ENCODE measurements at places on chromosomes 2 and 18.
A peak's percentile ranks its signal among the peaks of the same experiment; 100 is the strongest.

GRCh38 chr2:143529118-143529720 is 400.0 kb downstream of the ARHGAP15 start:
- DNase-seq: no peak

DNA sequence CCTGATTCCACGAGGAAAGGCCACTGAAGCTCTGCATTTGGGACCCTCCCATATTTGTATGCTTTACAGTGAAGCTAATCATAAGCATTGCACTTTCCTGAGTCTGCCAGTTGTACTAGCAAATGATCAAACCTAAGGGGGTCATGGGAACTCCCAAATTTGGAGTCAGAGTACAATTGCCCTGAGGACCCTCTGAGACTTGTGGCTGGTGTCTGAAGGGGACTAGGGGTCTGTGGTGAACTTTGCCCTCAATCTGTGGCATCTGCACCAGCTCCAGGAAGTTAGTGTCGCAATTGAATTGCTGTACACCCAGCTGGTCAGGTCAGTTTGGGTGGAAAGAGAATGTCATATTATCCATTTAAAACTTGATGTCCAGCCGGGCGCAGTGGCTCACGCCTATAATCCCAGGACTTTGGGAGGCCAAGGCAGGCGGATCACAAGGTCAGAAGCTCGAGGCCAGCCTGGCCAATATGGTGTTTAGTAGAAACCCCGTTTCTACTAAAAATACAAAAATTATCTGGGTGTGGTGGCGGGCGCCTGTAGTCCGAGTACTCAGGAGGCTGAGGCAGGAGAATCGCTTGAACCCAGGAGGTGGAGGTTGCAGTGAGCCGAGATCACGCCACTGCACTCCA is 18.1 kb downstream of the SOWAHC start:
- DNase-seq: no peak

DNA sequence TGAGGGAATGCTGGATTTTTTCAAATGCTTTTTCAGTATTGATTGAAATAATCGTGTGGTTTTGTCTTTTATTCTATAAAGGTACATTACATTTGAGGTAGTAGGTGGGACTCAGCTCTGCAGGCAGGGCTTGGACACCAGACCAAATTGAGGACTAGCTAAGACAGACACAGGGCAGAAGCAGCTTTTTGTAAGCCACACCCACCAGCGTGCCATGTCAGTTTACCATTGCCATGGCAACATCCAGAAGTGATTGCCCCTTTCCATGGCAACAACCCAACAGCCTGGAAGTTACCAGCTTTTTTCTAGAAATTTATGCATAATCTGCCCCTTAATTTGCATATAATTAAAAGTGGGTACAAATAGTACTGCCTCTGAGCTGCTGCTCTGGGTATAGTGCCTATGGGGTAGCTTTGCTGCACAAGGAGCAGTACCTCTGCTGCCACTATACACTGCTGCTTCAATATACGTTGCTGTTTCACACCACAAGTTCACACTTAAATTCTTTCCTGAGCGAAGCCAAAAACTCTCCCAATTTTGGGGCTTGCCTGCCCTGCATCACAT is 23.6 kb upstream of the VWA3B start:
- no peak for DNase-seq

GRCh38 chr2:16058256-16058655 is 117.9 kb downstream of the MYCN start:
- DNase-seq: no peak

GRCh38 chr2:220212296-220213080 is 585.1 kb downstream of the SLC4A3 start:
- no peak for DNase-seq

- DNase-seq: no peak
These were observed 140.7 kb downstream of the ESCO1 start for GRCh38 chr18:21459706-21460286.

DNA sequence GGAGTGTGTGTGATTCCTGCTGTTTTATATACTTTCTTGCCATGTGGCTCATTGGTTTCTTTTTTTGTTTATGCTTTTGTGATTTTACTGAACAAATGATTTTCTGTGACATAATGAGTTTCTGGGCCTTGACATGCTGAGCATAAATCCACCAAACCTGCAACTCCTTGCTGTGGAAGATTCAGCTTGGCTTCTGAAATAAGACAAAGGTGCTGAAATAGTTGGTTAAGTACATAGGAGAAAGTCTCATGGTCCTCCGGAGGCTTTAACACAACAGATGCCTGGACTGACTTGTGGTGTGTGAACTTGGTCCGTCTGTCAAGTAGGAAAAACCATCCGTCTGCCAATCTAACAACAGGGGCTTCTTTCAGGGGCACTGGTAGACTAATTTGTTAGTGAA is 315.3 kb upstream of the CXCR4 start:
- no peak for DNase-seq

DNA sequence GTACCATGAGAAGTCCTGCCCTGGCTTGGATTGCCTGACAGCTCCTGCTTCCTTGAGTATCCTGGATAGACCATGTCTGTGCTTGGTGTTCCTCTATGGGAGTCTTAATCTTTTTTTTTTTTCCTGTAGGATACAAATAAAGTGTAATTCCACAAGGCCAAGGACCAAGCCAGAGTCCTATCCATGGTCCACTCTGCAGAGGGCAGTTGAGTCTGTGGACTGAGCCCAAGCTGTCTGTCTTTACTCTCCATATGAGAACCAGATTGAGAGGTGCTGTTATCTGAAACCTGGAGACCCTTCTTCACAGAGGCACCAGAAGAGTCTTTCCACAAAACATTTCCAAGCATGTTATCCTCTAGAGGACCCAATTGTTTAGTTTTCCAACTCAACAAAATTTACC is 1.4 kb upstream of the KIF3C start:
- no peak for DNase-seq

GRCh38 chr18:3624935-3625741 is 175.2 kb downstream of the TGIF1 start:
- peak; percentile 72 for DNase-seq

DNA sequence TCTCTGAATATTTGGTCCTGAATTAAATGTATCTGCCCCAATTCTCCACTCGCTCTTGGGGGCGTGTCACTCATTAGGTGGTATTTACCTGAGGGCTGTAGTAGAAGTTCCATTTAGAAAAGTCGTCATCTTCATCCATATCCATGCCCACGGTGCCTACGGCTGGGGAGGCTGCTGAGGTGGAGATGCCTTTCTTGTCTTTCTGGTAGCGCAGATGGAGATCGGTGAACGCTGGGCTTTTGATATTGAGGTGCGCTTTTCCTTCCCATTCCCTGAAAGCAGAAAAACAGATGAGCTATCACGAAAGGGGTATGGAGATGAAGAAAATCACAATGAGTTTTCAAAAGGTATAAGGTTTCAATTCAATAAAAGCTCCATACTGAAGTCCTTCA is 39.7 kb downstream of the APOB start:
- DNase-seq: no peak

DNA sequence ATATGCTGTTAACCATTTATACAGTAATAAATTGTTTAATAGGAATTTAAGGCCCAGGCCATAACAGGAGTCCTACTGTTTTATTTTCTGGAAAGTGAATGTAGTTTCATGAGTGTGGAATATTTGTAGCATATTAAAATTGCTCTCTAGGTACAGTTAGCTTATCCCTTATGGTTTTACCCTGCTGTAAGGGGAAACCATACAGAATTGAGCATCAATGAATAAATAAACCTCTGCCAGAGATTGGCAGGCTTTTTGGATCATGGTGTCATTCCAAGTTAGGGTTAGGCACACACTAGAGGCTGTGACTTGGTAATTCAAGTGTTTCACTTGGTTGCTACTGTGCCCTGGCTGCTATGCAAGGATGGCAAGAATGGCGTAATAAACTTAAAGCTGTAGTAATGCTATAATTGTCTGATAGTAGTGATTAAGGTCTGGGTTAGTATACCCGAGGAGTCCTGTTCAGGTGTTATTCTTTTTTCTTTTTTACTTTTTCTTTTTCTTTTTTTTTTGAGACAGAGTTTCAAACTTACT is 30.4 kb downstream of the BMPR2 start:
- no peak for DNase-seq

DNA sequence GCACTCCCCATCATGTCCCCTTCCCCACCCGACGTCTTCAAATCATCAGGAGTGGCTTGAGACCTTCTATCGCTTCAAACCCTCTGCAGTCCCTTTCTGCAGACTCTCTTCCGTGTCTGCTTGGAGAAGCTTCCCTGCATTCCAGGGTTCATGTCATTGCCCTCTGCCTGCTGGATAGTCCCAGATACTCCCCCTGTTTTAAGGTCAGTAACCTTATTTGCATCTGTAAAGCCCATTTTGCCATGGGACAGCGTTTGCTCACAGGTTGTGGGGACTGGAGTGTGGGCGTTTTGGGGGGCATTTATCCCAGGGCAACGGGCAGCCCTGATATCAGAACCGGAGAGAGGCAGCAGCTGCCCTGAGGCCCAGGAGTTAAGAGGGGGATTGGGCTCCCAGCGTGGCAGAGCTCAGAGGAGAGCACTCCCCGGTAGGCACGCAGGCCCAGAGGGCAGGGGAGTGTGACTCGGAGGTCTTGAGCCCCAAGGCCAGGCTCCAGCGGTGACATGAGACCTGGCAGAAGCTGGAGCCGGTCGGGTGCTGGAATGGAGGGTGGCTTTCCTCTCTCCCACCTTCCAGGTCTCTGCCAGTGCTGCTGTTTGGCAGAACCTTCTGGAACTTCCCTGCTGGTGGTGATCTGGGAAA is 73.8 kb downstream of the RTP5 start:
- DNase-seq: no peak

DNA sequence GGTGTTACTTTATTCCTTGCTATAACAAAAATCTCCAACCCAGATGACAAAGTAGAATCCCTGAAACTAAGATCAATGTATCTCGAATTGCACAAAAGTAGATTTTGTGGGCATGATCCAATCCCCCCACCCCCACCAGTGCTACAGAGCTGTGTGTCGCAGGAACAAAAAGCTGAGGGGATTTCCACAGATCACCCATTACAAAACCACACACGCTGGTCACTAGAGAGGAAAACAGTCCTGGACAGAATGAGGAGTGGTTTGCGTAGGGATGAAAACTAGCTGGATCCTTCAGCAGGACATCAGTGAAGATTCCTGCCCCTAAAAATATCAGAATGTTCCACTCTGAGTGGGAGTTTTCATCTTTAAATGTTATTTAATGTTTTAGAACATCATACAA is 165.3 kb upstream of the STK17B start:
- no peak for DNase-seq

DNA sequence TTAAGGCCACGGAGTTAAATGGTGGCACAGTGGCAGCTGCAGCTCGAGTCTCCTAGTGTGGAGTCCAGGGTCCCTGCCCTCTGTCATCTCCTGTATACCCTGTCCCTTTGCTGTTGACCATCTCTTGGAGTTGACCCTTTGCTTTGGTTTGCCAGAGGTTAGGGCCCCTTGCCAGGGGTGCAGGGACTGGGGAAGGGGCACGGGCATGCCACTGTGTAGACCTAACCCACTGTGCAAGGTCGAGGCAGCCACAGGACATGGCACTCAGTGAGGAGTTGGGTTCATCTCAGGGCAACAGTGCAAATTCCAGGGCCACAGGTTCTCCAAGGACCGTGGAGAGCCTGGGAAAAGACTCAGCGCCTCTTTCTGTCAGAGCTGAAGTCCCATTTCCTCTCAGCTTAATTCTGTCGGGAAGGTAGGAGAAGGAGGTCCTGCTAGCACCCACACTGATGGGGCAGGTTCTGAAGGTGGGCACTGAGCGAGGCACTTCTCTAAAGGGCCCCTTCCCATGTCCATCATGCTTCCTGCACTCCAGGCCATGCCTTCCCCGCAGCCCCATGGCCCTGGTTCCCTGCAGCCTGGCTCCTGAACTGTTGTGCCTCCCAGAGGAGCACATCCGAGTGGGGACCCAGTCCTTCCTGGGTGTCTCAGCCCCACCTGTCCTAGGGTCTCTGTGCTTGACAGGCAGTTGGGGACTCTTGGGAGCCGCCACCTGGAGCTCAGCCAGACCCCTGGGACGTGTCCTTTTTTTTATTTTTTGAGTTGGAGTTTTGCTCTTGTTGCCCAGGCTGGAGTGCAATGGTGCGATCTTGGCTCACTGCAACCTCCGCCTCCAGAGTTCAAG is 2.8 kb downstream of the KHK start:
- DNase-seq: no peak

DNA sequence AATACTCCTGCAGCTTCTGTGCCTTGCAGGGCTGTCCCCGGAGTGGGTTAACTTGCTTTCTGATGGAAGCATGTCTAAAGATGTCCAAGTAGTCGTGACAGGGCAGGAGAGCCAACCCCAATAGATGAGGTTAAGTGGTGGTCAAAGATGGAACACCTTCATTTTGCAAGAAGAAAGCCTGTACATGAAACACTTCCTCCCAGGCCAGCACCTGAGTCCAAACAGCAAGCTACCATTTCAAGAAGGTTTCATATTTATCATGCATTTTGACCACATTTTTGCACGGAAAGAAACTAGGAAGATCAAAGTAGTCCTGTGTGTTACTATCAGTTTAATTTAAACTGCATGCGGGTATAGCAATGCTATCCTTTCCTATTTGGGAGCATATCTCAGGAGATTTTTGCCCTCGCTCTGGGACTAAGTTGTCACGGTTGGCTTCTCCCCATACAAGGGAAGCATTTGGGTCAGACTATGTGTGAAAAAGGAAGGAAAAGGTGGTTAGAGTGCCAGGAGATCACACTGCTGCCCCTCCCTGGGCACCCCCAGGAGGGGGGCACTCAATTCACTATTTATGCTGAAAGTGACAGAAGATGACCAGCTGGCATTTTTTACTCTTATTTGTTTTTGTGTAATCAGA is 187.6 kb downstream of the ZNF521 start:
- DNase-seq: no peak

- DNase-seq: no peak
These were observed 10.5 kb downstream of the COX7A2L start for GRCh38 chr2:42350434-42351063.

- DNase-seq: peak; percentile 44
These were observed 41.1 kb downstream of the NHEJ1 start for GRCh38 chr2:219119422-219120043.

- DNase-seq: no peak
These were observed 29.9 kb downstream of the HPCAL1 start for GRCh38 chr2:10332402-10333246.

DNA sequence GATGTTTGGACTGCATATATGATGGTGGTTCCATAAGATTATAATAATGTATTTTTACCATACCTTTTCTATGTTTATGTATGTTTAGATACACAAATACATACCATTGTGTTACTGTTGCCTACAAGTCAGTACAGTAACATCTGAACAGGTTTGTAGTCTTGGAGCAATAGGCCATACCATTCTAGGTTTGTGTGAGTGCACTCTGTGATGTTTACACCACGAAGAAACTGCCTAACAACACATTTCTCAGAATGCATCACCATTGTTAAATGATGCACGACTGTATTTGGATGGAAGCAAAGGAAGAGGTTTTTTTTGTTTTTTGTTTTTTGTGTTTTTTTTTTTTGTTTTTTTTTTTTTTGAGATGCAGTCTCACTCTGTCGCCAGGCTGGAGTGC is 9.5 kb downstream of the DUSP19 start:
- no peak for DNase-seq

GRCh38 chr2:74041182-74041581 is 56.5 kb downstream of the TET3 start:
- no peak for DNase-seq

GRCh38 chr2:64914735-64915509 is 74.3 kb upstream of the SLC1A4 start:
- DNase-seq: no peak

Measured in stimulated activated CD8-positive, alpha-beta memory T cell treated with anti-CD3 and anti-CD28 coated beads, Interleukin-7, amount 100 ng/mL, for 48 hours (primary cell).